ENCODE measurements at places on chromosomes 2 and 18.

GRCh38 chr2:143732871-143733270, 603.7 kb downstream of the ARHGAP15 start:
- DNase-seq, result no peak

GRCh38 chr18:24923138-24923537, 428.8 kb downstream of the ZNF521 start:
- DNase-seq, result no peak

DNA sequence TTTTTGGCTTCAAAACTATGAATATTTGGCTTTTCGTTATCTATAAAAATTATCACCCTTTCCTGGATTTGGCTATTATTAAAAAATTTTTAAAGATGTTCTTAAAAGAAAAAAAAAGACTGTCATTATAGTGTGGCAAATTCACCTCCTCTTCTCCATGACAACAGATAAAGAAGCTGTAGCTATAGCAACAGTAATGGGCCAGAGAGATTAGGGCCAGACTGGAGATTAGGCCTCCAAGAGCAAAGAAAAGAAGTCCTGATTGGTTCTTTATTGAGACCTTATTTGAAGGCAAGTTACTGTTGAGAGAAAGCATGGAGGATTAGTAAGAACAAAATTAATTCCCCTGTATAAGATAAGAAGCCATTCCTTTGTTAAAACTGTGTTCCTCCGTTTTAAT, 812.5 kb downstream of the DCC start:
- no peak for DNase-seq

- DNase-seq, result no peak
Observed at GRCh38 chr18:77079954-77080682, 52.5 kb downstream of the MBP start.

GRCh38 chr2:207330912-207331311, 165.2 kb upstream of the KLF7 start:
- DNase-seq, result peak; percentile 91

GRCh38 chr2:62550461-62550860, 44.5 kb upstream of the TMEM17 start:
- DNase-seq, result no peak

- no peak for DNase-seq
Observed at GRCh38 chr2:105824446-105824845, 79.7 kb downstream of the NCK2 start.

DNA sequence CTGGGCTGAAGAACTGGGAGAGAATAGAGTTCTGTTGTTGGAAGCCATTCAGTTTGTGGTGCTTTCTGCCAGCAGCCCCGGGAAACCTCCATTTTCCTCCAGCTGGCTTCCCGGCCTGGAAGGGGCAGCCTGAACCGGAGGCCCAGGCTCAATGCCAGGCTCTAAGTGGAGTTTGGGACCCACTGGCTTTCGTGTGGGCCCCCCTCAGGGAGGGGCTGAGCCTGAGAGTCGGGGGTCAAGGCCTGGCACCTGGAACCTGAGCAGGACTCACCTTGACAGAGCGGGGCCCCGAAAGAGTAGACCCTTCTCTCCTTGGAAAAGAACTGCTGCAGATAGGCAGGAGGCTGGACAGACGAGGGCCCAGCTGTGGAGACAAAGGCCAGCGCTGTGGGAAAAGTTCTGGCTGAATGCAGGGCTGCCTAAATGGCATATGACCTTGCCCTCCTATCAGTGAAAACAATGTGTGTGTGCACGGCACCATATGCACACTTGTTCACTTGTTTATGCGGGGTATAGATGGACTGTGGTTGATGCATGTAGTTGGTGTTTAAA, 34.8 kb upstream of the ASB18 start:
- DNase-seq, result no peak

DNA sequence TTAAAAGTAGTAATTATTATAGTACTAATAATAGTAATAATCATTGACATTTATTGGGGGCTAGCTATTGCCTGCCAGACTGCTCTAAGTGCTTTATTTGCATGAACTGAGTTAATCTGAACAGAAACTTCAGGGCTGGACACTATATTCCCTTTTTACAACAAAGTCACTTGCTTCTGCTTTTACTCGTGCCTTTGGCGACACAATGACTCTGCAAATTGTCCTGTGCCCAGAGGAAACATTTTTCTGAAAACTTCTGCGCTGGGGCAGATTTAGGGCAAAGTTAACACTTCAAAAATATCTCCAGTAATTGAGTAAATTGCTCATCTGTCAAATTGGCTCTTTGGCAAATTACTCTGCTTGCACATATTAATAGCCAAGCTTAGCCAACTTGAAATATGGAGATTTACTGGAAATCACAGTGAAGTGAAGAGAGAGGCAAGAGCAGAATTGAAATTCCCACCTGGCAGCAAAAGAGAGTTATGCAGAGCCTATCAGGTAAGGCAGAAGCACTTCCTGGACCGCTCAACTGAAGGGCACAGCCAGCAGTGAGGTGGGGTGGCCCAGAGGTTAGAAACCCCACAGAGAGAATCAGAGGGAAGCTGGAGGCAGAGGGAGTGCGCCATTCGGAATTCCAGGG, 36.3 kb downstream of the BMP10 start:
- DNase-seq, result no peak

DNA sequence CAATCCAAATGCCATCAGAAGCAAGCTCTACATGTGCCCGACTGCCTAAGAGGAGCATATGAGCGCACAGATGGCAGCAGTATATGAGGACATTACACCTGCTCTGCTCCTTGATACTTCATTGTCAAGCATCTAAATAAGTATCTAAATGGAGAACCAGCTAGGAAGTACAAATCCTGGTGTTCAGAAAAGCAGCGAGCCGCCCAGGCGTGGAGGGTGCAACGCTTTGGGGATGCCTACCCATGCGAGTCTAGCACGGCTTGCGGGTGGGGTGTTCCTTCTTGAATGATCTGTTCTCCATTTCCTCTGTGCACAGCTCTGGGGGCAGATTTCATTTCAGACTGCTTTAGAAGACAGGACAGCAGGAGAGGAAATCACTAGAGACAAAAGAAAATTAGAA, 63.0 kb upstream of the BCL2L11 start:
- DNase-seq, result no peak

DNA sequence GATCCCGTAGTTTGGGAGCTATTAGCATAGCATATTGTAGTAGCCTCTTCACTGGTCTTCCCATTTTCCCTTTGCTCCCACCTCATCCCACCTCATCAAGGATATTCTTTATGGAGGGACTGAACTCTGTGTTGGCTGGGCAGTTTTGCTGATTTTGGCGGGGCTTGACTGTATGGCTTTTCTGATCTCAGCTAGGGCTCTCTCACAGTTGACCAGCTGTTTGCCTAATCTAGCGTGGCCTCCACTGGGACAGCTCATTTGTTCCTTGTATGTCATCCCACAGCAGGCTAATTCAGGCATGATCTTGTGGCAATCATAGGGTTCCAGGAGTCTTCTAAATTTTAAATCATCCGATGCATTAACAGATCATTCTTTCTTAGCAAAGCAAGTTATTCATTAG, 30.2 kb upstream of the MTX2 start:
- no peak for DNase-seq

DNA sequence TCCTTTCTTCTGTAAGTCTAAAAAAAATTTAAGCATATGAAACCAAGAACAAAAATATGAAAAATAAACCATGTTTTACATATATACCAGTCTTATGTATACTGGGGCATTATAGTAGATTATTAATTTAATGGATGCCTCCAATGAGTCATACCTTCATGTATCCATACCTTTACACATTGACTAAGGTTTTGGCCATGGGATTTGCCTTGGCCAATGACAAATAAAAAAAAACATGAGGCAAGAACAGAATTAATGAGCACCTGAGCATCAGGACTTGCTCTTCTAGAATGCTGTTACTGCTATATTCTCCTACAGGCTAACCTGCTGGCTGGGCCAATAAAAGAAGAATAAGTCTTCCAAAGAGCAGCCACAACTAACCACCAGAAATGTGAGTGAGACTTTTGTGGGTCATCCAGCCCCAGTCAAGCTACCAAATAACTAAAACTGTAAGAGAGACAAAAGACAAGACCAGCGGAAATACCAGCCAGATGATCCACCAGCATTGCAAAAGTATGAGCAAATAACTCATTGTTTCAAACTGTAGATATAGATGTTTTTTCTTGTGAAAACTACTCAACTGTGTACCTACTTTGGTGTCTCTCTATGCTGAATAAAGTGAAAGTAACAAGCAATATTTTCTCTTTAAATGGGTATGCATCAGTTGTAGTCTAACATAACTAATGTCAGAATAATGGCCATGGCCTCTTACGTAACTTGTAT, 749.6 kb upstream of the VRK2 start:
- DNase-seq, result no peak

- no peak for DNase-seq
Observed at GRCh38 chr2:224837066-224837465, 120.9 kb upstream of the CCDC195 start.

GRCh38 chr2:69046221-69046662, 33.3 kb downstream of the ANTXR1 start:
- peak; percentile 60 for DNase-seq

DNA sequence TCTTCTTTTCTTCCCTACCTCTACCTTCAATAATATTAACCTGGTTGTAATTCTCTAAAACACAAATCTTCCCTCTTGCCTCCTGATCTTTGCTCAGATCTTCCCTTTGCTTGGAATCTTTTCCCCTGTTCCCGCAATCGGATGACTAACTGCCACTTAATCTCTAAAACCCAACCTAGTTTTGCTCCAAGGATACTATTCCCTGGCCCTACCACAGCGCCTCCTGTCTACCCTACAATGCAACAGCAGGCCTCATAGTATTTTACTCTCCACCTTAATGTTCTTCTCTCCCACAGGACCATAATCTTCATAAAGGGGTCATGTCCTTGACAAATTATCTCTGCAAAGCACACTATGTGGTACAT, 246.8 kb upstream of the TNP1 start:
- DNase-seq, result no peak

GRCh38 chr2:55049043-55049820, 1.0 kb downstream of the RTN4 start:
- DNase-seq, result peak; percentile 57

DNA sequence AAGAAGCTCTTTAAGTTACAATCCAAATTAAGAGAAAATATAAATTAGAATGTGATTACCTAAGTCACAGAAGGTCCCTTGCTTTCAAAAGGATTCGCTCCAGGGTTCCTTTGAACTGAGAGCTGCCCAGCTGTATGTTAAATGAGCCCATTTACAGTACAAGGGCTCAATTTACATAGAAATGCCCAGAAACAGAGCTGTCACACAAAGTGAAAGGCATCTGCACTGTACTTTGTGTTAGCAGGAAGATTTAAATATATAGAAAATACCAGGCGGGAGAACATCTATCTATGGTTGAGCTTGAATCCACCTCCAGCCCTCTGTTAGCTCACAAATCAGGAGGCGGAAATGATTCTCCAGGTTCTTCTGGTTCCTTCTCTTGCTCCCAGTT, 272.9 kb downstream of the PAX3 start:
- no peak for DNase-seq

GRCh38 chr2:18950361-18950851, 361.0 kb upstream of the NT5C1B start:
- peak; percentile 34 for DNase-seq

- DNase-seq, result no peak
Observed at GRCh38 chr2:220550995-220551700, 923.7 kb downstream of the SLC4A3 start.

GRCh38 chr2:61632276-61633169, 94.4 kb upstream of the XPO1 start:
- DNase-seq, result no peak

GRCh38 chr2:198638577-198638976, 819.2 kb downstream of the SATB2 start:
- no peak for DNase-seq

DNA sequence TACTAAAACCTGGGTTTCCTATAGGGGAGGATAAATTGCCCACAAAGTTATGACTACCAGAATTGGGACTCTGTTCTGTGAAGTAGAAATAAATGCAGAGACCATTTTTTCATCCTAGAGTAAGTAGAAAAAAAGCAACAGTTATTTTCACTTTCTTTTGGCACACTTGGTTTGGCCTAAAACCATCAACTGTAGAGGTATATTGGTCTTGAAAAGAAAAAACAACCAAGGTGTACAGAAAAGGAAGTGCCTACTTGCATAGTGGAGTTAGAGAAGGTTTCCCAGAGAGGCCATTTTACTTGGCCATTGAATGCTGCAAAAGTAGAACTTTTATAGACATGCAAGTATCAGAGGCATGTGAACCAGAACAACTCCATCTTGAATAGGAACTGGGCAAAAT, 89.4 kb upstream of the TACR1 start:
- DNase-seq, result no peak

GRCh38 chr18:74731097-74731496, 133.4 kb downstream of the ZNF407 start:
- peak; percentile 36 for DNase-seq

GRCh38 chr2:120933693-120934573, 198.3 kb downstream of the GLI2 start:
- DNase-seq, result no peak

DNA sequence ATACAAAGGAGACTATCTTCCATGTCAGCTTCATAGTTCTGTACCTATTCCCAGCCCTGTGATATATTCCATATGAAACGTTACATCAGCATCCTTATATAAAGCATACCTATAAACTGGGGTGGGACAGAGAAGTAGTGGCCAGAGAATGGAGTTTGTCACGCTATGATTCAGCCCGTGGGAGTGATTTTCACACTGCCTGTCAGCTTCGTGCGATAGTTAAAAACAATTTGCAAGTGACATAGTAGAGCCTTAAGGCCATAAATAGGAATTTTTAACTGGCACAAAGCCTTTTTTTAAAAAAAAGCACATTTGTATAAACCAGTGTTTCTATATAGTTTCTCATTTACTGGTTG, 30.2 kb downstream of the PKP4 start:
- DNase-seq, result no peak

GRCh38 chr2:169619946-169620345, 35.8 kb downstream of the PPIG start:
- no peak for DNase-seq

GRCh38 chr2:25410370-25410769, 68.6 kb upstream of the DNMT3A start:
- no peak for DNase-seq

DNA sequence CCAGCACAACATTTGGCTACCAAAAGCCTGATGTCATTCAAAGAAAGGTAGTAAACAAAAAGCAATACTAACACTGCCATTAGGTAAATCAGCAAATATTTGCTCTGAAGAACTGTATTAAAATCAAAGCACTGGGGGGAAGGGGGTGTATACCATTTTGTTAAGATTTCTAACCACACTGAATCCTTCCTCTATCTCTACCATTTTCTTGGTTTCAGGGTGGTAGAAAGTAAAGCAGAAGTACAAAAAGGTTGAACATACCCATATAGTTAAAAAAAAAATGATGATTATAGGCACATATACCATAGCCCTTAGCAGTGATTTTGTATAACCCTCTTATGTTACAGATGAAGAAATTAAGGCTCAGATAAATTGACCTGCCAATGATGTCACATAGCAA, 437.6 kb downstream of the ZEB2 start:
- no peak for DNase-seq

Data from AG09319 (cell line).